ENCODE measurements at places on chromosomes 3 and 15.

DNA sequence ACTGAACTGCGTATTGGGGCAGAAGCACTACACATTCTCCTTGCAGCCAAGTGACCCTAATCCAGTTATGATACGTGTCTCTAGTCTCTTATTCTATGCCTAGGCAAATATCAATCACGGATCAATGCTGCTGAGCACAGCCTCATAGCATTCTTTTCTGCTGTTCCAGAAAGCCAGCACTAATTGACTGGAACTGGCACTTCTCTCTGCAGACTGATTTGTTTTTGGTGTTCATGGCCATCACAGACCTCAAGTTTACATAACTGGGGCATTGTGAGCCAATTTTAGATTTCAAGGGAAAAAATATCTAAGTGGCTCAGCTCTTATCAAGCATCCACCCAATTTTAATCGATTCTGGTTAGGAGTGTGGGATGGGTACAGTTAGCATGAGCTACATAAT, 37.9 kb downstream of the GLDN start:
- DNase-seq, result no peak

DNA sequence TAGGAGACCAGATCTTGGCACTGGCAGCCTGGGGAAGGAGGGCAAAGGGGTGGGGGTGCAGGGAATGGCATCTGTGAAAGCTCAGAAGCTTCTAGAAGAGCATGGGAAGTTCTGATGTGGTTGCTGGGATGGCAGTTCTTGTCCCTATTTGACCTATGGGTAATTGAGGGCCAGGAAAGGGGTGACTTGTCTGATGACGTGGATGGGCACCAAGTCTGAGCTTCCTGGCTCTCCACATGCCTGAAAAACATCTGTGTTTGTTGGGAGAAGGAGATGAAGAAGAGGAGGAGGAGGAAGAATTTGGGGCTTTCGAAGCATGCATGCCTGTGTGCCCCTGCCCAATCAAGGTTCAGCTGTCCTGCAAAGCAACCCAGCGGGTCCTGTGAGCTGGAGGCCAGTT, 158.8 kb downstream of the SMAD6 start:
- DNase-seq, result no peak

- no peak for DNase-seq
Observed at GRCh38 chr3:152147748-152148147, 121.0 kb upstream of the MBNL1 start.

GRCh38 chr3:193389335-193389734, 10.8 kb upstream of the ATP13A5 start:
- DNase-seq, result no peak

- DNase-seq, result no peak
Observed at GRCh38 chr3:66099541-66100065, 60.9 kb upstream of the MAGI1 start.

- no peak for DNase-seq
Observed at GRCh38 chr3:107221856-107222255, 155.4 kb upstream of the CCDC54 start.

GRCh38 chr3:72344236-72344635, 504.0 kb downstream of the SHQ1 start:
- no peak for DNase-seq

DNA sequence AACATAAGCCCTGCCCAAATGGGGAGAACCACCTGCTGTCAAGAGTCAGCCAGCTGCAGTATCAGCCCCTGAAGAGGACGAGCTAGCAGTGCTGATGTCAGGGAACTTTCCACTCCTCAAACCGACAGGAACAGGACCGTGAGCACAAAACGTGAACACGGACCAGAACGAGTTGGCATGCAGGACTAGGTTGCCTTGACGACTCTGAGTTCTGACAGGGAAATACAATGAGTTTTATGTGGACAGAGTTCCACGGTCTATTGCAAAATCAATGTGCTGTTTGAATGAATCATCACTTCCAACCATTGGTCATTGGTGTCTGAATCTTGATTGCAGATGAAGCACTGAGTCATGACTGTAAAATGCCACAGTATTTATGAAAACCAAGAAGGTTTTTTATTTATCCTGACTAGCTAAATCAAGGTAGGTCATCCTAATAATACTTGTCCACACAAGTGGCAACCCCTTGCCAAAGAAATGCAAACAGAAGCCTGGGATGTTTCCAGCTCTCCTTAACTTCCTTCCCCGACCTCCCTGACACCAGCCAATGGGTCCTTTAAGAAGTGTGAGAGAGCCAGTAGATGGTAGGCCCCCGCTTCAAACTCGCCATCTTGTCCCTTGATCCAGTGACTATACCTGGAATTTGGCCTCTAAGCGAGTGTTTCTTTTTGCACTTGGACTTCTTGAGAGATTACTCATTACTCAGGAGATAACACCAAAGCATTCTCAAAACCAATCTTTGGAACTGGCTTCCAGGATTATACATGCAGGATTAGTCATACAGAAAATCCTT, 119.6 kb downstream of the ASB7 start:
- DNase-seq, result no peak

GRCh38 chr15:90879730-90880366, 4.5 kb upstream of the FES start:
- DNase-seq, result no peak

DNA sequence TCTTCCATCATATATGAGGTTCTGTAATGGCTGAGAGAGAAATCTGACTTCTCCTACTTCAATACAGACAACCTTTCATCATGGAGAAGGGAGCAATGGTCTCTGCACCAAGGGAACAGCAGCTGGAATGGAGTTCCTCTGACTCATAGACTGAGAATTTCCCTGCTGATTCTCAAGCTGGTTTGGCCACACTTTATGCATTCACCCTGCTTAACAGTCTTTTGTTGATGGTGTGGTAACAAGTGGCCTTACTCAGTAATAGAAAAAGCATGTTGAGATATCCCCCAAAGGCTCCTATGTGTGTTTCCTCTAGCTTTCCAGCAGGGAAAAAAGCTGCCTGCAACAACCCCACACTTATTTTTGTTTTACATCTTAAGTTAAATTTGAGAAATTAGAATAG, 138.1 kb downstream of the GREM1 start:
- no peak for DNase-seq

DNA sequence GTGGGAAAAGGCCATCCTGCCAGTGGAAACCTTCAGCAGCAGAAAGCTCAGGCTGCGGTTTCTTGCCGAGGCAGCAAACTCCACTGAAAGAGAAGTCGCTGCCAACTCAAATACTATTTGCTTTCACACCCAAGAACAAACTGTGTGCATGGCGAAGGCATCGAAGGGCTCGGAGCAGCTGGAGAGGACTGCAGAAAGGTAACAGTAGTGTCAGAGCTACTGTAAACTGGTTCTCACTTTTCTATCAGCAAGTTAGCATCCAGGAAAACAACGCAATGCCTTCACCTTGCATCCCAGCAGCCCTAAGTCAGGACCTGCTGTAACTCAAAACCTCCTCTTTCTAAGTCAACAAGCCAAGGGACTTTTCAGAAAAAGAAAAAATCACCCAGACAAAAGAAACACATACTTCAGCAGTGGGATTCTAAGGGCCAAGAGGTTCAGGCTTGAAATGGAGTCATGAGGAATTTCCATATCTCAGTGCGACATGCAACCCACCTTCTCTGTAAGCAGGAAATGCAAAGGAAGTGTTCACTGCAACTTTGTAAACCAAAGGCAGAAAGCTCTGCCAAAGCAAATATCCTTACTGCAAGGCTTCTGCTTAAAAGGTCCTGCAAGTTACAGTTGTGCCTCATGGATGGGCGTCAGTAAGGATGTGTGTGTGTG, 193.5 kb downstream of the FOXP1 start:
- DNase-seq, result no peak

DNA sequence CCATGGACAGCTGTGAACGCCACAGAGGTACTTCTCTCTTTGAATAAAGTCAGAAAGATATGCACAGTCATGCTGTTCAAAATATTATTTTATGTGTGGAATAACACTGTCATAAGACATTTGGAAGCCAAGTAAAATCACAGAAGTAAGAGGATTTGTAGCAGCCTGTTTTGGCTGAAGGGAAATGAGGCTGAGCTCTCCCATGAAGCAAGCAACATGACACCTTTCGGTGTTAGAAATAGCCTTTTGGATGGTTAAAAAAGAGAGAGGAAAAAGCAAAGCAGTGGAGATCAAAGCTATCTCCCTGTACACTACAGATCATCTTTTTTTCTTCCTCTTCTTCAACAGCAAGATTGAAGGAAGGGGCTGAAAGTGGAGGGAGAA, 755.3 kb downstream of the ROBO1 start:
- DNase-seq, result no peak

GRCh38 chr3:129530251-129530791, 1.9 kb downstream of the RHO start:
- DNase-seq, result no peak

- DNase-seq, result no peak
Observed at GRCh38 chr3:53837331-53837730, 8.9 kb downstream of the CHDH start.

- DNase-seq, result no peak
Observed at GRCh38 chr3:89572261-89572660, 464.8 kb downstream of the EPHA3 start.

- no peak for DNase-seq
Observed at GRCh38 chr3:177343122-177343625, 145.9 kb upstream of the TBL1XR1 start.

- DNase-seq, result no peak
Observed at GRCh38 chr15:25568751-25569150, 129.9 kb upstream of the UBE3A start.

- DNase-seq, result no peak
Observed at GRCh38 chr15:100786901-100787566, 92.6 kb upstream of the ALDH1A3 start.

- DNase-seq, result no peak
Observed at GRCh38 chr3:15769256-15769915, 28.4 kb downstream of the ANKRD28 start.

DNA sequence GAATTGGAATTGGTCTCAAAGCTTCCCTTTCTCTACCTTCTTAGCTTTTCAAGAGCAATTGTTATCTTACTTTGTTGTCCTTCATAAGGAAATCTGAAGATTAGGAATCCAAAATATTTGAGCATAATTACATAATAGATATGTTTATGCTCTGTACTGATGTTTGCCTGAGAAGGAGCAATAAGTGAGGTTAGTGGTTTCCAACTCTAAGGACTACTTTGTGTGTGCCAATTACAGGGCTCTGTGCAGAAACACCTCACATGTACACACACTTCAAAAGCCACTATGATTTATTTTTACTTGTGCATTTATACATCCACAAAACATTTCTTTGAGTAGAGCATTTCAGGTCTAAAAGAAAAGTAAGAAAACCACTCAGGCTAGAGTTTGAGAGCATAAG, 49.9 kb downstream of the MME start:
- DNase-seq, result no peak

DNA sequence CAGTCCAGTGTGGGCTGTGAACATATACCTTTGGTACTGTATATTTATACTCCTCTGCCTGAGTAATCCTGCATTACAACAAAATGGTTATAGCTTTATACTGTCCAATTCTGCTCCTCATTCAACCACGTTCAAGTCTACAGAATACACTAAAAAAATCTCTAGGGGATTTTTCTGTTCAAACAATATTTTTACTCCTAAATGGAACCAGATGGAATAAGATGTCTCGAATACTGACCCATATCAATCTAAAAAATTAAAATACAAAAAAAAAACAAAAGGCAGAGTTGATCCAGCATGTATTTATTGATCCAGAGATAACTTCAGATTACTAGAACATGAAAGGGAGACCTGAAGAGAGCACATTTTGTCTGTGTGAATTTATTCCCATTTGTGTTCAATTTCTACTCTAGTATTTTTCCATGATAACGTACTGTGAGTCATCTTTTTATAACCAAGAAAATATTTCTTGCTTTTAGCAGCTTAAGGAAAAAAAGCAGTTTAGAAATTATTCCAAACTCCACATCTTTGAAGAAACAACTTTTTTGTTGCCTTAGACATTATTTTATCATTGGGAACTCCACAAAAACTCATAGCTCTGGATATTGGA, 910.7 kb downstream of the TBL1XR1 start:
- DNase-seq, result no peak

GRCh38 chr3:40741729-40742128, 217.0 kb downstream of the ZNF621 start:
- DNase-seq, result no peak

DNA sequence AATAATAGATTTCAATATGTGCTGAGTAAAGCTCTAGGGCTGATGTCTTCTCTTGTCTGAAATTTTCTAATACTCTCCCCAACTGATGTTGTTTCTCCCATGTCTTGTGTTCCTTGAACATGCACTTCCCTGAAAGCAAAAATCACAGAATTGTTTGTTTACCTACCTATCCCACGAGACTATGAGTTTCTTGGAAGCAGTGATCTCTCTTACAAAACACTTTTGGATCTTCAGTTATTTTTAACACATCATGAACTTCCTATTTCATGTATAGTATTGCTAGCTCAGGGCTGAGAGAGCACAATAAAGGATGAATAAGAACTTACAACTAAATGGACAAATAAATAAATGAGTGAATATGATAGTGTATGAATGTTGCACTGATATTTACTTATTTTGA, 365.0 kb downstream of the ROBO2 start:
- no peak for DNase-seq

- DNase-seq, result no peak
Observed at GRCh38 chr15:55372701-55373440, 35.3 kb downstream of the CCPG1 start.

- no peak for DNase-seq
Observed at GRCh38 chr3:146750196-146750595, 145.1 kb upstream of the PLSCR5 start.

- DNase-seq, result no peak
Observed at GRCh38 chr3:54831112-54831511, 96.7 kb downstream of the LRTM1 start.

DNA sequence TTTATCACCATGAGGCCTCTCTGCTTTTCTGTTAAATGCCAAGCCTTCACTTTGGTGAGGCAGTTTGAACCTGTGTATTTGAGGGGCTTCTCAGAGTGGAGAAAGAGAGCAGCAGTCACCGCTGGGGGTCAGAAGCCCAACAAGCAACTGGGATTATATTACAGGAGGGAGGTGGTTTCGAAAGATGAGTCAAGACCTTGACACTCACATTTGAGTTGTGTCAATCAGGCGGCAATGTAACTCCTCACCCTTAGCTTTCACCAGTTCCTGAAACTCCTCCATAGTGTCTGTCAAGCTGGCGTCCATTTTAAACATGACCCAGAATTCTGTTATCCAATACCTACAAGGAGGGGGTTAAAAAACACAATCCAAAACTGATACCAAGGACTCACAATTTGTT, 46.5 kb downstream of the RASGRP1 start:
- DNase-seq, result no peak

GRCh38 chr3:30548600-30548999, 57.8 kb upstream of the TGFBR2 start:
- peak; percentile 8 for DNase-seq

DNA sequence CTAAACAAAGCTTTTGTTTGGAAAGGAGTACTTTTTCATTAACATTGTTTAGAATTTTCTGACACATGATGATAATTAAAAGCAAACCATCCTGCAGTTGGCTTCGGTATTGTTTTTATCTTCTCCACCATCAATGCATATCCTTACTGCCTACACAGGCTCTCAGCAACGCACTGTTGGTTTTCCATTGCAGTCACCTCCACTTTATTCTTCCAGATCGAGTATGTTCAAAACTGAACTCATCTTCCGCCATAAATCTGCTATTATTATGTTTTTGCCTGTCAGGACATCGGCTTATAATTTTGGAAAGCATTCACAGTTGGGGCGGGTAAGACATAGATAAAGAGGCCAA, 589 bp upstream of the SENP5 start:
- DNase-seq, result no peak

All from stimulated activated CD8-positive, alpha-beta memory T cell treated with anti-CD3 and anti-CD28 coated beads, Interleukin-7, amount 100 ng/mL, for 24 hours (primary cell).